Glutamatergic neuron (in vitro differentiated cells): ENCODE measurements at places on chromosomes 13 and 19. TPM values are rescaled to one million over a fixed set of nuclear protein-coding genes. Genes with fewer than 3 reads are reported as not detected.

GRCh38 chr13:60645676-60646075, 248.7 kb downstream of the TDRD3 start:
- H3K27ac ChIP-seq = no peak overlapping the region
- H3K4me3 ChIP-seq = no peak overlapping the region
- DNase-seq = no peak
- H3K4me1 ChIP-seq = no peaks in the 10 kb centered on the region
- no peaks in the 10 kb centered on the region for H3K36me3 ChIP-seq
- no peaks in the 10 kb centered on the region for H3K27me3 ChIP-seq

A1BG gene
- 27.3 TPM for total RNA-seq

DNA sequence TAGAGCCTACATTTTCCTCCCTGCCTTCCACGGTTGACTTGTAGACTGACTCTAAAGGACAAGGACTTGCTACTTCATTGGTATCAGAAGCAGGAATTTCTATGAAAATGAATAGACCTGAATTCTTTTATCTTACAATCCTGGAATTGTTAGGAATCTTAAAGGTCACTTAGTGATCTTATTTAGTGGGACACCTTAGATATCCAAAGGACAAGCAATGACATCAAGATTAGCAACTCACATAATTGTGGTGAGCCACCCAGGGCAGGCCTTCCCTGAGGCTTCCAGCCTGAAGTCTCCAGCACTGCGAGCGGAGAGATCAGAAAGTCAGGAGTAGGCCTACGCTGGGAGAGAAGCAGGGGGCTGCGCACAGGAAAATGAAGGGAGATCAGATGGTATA, 37.8 kb downstream of the KLF5 start:
- no peak overlapping the region for H3K4me3 ChIP-seq
- H3K4me1 ChIP-seq = no peaks in the 10 kb centered on the region
- no peaks in the 10 kb centered on the region for H3K27me3 ChIP-seq
- DNase-seq = no peak

DKKL1 gene
- total RNA-seq = 2.8 TPM

- H3K36me3 ChIP-seq = peaks cover 2% of the 10 kb centered on the region
- H3K4me1 ChIP-seq = peaks cover 33% of the 10 kb centered on the region
- H3K4me3 ChIP-seq = peak overlapping the region; percentile 66
- H3K27ac ChIP-seq = peak overlapping the region; percentile 81
- no peaks in the 10 kb centered on the region for H3K27me3 ChIP-seq
These were observed 53.9 kb upstream of the MTIF3 start for GRCh38 chr13:27504128-27504867.
